ENCODE measurements at places on chromosomes 1 and 21. TPM values are rescaled to one million over a fixed set of nuclear protein-coding genes. Genes with fewer than 3 reads are reported as not detected.

- DNase-seq: no peak
These were observed 28.8 kb downstream of the GORAB start for GRCh38 chr1:170560681-170561285.

DNA sequence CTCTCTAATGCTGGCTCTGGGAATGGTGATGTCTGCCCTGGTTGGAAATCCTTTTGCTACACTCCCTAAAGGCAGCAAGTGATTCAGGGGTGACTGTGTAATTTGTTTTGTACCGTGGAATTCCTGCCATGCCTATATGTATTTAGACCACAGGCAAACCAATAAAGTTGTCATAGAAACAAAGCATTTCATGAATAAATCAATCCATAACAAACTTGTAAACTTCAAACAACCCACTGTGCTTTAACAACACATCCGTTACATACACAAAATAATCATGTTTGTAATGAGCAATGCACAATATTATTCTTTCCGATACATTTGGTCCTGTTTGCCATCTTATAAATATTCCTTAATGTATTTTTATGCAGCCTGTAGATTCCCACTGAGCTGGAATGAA, 330.3 kb upstream of the SNX7 start:
- no peak for DNase-seq

DNA sequence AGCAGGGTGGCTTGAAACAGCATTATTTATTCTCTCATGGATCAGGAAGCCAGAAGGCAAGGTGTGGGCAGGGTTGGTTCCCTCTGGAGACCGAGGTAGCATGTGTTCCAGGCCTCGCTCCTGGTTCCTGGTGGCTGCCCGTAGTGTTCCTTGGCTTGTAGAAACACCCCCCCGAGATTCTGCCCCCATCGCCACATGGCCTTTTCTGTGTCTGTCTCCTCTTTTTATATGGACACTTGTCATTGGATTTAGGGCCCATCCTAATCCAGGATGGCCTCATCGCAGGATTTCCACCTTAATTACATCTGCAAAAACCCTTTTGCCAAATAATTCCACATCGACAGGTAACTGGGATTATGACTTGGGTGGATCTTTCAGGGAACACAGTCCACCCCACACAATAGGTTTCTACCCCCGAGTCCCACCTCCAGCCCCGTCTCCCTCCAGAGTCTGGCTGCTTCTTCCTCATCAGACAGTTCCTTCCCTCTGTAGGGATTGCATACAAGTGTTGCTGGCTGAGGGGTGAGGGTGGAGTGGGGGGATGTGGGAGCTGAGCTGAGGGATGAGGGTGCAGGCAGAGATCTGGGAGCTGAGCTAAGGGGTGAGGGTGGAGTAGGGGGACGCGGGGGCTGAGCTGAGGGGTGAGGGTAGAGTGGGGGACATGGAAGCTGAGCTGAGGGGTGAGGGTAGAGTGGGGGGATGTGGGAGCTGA, 12.3 kb upstream of the NPHP4 start:
- DNase-seq: peak; percentile 43

The GPR52 gene
- total RNA-seq: 0.67 TPM

DNA sequence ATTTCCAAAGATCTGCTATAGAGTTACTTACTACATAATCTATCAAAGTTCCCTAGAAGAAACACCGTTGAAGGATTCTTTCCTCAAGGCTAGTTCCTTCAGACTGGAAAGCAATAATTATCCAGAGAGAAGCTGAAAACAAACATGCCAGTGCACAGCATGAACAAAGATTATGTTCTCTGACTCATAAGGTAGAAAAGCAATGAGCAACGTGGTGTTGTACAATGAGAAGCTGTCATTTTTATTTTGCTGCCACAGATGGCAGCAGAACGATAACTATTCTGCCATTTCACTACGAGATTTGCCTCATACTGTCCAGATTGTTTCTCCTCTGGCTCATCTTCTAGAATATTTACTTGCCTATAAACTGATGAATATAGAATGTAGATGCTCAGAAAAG, 10.7 kb downstream of the EXTL2 start:
- no peak for DNase-seq

GRCh38 chr1:11488966-11489625, 10.1 kb downstream of the DISP3 start:
- no peak for DNase-seq

- no peak for DNase-seq
These were observed 62.4 kb downstream of the CLEC20A start for GRCh38 chr1:178434360-178434759.

GRCh38 chr1:66596191-66596590, 62.2 kb downstream of the SGIP1 start:
- DNase-seq: no peak

The OR14K1 gene
- total RNA-seq: not detected

The SELL gene
- 0.10 TPM for total RNA-seq

- no peak for DNase-seq
These were observed 152.6 kb upstream of the LMO4 start for GRCh38 chr1:87176087-87176486.

DNA sequence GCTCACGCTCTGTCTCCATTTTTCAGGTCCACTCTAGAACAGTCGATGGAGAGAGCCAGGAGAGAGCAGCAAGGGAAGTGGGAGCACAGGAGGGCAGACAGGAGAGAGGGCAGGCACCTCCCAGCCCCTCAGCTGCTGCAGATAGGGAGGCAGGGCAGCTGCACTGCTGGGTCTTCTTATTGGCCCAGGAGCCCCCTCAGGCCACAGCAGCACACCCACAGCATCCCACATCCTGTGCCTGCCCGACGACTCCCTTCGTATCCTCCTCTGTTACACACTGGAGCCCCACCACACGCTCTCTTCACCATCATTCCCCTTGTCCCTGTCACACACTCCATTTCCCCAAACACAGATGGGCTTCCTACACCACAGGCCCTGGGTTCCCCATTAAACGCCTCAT, 13.7 kb upstream of the ARTN start:
- no peak for DNase-seq

The RNPEP gene
- total RNA-seq: 98.5 TPM

DNA sequence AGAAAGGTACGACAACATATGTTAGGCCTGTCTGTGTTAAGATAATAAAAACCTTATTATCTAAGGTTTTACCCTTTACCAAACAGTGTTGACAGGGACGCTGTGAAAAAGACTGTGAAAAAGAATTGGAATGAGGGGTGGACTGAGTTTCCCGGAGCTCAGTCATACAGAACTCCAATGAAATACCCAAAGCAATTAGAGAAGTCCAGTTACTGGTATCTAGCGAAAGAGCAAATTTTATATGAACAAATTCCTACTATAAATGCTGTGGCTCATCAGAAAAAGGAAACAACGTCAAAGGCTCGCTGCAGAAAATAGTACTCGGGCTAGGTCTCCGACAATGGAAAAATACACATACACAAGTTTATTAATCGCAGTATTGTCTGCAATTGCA, 708 bp upstream of the RBBP5 start:
- no peak for DNase-seq

DNA sequence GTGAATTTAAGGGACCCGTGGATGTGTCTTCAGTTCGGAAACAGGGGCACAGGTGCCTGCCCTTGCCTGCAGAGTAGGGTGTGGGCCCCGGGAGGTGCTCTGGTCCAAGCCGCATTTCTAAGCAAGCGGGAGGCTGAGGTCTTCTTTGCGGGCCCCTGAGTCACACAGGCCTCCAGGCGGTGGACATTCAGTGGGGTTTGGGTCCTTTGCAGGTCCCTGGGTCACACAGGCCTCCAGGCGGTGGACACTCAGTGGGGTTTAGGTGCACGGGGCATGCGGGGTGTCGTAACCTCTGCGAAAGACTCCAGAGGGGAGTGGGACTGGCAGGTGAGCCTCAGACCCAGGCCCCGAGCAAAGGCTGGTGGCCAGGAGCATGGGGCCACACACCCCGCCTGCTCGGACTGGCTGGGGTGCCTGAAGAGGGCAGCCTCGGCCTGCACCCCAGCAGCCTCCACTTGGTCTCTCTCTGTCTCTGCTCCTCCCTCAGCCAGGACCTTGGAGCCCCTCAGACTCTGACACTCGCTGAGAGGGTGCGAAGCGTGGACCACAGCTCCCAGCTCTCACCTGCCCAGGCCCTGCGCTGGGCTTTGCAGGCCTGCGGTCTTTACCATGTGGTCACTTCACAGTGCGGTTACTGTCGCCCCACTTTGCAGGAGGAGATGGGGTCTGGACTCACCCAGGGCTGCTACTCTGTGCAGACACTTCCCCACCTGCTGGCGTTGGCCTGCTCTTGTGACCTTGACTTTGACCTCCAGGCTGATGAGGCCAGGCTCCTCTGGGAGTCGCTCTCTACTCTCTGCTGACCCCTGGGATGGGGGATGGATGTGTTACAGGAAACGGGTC, 6.0 kb upstream of the AGPAT3 start:
- DNase-seq: no peak

GRCh38 chr1:240098534-240098933, 6.9 kb downstream of the FMN2 start:
- DNase-seq: no peak

- no peak for DNase-seq
These were observed 325.8 kb upstream of the NR5A2 start for GRCh38 chr1:199701726-199702125.

The WDR3 gene
- total RNA-seq: 35.5 TPM

DNA sequence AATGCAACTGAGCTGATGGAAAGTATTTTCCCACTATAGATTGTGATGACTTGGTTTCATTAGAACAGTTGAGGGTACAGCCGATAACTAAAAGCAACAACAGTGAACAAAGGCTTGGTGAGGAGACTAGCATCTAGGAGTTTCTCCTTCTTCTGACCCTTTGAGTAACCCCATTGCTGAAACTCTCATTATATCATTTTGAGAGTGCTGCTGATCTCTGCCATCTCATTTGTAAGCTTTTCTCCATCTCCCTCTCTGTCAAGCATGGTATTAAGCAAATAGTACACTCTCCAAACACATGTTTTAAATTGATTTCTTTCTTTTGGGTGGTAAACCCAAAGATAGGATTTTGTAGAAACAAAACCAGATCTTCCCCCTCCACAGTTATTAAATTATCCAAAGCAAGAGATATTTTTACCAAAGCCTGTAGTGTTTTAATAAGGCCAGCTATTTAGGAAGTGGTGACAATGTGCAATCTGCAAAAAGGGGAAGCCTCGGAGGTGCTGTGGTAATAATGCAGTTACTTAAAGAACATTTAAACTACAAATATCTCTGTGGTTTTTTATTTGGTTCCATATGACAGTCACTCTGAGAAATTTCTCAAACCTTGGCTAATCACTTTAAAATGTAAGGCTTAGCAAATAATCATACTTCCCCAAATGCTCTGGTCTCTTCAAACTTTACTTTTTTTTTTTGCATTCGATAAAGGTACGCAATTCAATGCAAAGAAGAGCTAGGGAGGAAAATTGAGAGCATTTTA, 287.5 kb downstream of the HLX start:
- no peak for DNase-seq

The CHODL gene
- 2.6 TPM for total RNA-seq

The SRM gene
- 31.5 TPM for total RNA-seq
